ENCODE measurements at places on chromosomes 3 and 15.

DNA sequence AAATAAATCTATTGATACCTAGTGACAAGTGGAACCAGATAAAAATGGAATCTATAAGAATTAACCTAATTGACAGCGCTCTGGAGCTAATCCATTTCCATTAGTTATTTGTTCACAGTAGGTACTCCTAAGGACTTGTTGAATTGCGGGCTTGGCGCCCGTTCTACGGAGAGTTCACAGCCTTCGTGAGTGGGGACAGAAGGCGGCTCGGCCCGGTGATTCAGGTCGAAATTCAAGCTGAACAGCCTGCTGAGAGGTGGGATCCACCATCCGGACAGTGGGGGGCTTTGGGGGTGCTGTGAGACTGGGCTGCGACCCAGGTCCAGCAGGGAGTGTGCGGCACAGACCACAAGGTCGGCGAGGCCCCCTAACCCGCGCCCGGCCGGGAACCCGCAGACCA lies 779 bp upstream of the CTNNB1 start:
- no peak for DNase-seq

- DNase-seq = no peak
Observed at GRCh38 chr3:20099060-20099459, 58.8 kb downstream of the KAT2B start.

DNA sequence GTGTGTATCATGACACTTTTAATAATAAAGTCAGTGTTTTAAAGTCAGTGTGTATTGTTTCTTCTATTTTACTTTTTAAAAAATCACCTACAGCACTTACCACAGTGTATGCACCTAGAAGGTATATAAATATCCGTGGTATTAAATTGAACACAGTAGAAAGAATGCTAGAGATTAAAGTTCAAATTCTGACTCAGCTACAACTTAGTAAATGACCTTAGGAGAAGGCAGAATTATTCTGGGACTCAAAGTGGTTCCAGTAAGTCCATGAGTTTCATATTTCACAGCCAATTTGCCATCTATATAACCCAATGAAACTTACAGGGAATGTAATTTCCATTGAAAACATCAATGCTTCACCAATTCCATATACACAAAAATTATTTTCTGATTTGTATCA lies 52.7 kb upstream of the MAP4 start:
- DNase-seq = no peak

DNA sequence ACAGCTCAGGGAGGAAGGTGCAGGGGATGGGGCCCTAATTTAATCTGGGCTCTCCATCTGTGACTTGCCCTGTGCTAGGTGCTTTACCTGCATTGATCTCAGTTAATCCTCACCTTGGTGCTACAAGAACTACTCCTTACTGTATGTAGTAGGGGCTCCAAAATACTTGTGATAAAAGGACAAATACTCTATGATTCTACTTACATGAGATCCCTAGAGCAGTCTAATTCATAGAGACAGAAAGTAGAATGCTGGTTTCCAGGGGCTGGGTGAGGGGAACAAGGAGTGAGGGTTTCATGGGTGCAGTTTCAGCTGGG lies 67.2 kb downstream of the SLC6A1 start:
- DNase-seq = no peak

- no peak for DNase-seq
Observed at GRCh38 chr3:37940242-37940908, 50.2 kb upstream of the VILL start.

- no peak for DNase-seq
Observed at GRCh38 chr15:64443016-64443415, 17.4 kb upstream of the ZNF609 start.

DNA sequence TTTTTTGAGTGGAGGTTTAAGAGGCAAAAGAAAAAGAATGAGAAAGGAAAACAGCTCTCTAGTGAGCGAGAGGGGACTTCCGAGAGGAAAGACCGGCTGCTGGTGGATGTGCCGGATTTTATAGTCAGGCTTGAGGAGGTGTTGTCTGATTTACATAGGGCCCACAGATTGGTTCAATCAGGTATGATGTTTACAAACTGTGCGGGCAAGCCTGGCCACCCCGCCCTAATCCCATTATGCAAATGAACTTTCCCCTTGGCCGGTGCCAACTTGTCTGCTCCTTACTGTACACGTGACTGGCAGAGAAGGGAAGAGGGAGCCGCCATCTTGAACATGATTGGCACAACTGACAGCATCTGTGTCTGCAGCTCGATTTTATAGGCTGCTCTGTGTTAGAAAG lies 44.7 kb downstream of the FAM43A start:
- no peak for DNase-seq

DNA sequence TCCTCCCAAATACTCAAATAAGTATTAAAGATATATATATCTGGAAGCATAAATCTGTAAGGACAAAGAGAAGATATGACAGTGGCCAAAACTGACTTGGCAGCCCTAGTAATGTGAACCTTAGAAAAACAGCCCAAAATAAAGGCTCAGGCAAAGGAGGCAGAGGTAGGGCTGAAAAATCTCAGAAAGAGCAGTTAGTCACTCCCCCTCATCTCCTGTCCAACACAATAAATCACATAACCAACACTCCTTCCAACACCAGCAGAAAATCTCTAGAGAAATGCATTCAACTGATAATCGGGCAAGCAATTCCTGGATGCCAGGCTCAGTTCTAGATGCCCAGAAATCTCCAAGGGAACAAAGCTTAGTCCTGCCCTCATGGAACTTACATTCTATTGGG lies 22.1 kb upstream of the CHRM5 start:
- DNase-seq = no peak

DNA sequence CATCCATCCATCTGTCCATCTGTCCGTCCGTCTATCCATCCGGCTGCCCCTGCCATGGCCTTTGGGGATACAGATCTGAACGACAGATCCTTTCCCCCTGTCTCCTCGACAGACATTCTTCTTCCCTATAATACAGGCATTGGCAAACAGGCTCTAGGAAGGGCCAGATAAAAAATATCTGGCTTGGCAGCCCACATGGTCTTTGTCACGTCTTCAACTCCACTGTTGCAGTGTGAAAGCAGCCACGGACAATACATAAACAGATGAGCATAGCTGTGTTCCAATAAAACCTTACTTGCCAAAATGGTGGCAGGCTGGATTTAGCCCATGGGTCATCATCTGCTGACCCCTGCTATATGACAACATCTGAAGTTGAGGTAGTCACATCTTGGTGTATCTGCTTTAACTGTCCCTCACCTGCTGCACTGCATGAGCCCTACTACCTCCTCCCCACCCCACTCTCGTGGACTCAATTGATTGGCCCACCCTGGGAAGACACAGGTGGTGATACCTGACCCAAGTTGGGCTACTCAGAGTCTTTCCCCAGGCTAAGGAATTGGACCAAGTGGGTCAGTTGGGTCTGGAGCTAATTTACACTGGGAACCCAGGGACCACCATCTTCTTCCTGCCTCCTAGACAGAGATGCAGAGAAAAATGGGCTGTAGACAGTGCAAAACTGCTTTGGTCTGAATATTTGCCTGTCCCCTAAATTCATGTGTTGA lies 128.4 kb upstream of the SMAD3 start:
- no peak for DNase-seq

DNA sequence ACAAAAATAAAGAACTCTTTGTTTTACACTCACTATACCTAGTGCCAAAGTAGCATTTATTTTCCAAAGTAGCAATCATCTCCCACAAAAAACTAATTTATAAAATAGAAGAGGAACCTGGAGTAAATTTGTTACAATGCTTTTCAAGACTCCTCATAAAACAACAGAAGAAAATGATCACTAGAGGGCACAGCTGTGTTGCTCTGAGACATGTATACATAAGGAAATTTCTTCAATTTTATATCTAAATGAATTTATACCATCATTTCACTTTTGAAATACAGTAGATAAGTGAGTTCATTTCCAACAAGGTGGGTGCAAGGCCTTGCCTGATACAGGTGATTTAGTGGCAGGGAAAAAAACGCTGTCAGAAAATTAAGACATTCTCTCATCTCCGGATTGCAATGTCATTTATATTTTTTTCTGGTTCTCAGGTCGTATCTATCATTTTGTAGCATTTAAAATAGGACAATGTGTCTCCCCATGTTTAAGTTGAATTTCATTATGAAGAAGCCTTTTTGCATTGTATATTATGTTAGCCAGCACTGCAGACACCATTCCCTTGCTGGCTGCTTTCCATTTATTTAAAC lies 25.3 kb upstream of the ARHGEF26 start:
- no peak for DNase-seq

DNA sequence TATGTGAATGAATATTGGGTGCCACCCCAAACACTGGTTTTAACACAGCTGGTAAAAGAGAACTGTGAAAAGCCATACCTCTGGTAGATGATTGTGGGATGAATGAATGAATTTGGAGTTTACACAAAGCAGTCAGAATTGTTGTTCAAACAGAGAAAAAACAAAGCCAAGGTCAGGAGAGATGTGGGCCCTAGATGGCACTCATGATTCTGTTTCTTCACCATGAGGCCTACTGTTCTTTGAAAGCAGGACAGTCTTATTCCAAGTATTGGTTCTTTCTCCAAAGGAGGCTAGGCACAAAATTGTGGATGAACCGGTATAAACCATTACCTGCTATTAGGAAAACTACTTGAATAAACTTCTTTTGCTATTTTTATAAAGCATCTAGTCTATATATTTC lies 97.6 kb downstream of the SAMMSON start:
- DNase-seq = no peak

GRCh38 chr3:46713898-46714552 lies 3.6 kb downstream of the PRSS50 start:
- DNase-seq = no peak

DNA sequence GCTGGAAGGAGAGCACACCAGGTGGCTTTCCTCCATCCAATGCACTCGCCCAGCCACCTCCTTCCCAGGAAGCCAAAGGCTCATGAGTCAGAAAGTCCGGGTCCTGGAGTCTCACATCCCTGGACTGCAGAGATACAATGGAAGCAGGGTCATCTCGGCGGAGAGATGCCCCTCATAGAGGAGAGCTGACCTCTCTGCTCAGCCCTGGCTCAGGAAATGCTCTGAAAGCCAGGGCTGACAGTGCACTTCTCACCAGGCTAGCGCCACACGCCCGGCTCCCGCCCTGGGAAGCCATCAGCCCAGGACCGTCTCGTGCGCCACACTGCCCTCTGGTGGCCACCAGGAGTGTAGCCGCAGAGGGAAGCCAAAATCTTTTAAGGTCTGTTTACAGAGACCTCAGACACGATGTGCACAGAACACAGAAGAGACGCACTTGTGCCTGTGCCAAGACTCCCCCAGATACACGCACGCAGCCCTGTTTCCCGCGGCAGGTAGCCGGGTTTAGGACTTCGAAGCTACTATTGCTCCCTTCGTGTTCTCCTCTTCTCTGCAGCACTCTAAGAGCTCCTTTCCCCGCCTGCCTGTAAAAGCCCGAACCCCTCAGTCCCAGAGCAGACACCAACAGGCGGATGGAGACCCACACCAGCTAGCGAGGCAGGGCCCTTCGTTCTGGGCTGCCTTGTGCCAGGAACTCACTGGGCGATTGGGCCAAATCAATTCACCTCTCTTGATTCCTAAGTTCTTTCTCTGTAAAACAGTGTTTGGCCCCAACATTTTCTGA lies 9.7 kb downstream of the NTRK3 start:
- DNase-seq = peak; percentile 72

DNA sequence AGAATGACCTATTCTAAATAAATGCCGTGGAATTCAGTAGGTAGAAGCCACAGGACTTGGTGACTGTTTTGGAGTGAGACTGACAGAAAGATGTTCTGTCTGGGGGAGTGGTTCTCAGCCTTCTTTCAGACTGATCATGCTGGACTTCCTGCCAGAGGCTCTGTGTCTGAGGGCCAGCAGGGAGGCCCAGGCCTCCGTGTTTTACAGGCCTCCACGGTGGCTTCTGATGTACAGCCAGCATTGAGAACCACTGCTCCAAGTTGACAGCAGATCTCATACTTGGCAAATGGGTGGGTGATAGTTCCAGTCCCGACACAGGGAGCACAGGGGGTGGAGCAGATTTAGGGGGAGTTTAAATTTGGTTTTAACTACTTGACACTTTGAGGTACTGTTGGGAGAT lies 6.7 kb upstream of the PIGZ start:
- no peak for DNase-seq

DNA sequence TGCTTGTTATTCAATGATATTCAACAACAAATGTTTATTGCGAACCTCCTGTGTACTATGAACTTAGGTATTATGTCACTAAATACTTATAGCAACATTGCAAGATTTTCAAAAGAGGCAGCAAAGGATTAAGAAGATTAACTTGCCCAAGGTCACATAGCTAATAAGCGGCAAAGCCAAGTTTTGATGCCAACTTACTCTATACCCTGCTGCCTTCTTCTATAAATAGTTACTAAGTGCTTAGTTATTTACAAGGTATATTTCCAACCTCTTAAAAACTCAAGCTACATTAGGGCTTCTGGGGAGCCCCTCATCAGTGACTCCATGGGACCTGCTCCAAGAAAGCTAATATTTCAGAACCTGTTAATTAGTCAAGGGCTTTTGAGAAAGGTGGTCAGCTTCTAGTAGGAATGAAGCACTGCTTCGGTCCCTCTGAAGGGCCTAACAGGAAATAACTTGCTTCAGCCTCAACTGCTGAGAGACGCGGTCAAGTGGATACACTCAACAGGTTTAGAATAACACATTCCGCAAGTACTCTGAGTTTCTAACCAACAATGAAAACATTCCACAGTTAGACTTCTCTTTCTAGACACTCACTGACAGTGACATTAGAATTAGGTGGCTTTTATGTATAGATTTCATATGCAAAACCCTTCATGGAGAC lies 125.5 kb downstream of the DGKG start:
- no peak for DNase-seq

- no peak for DNase-seq
Observed at GRCh38 chr3:11661052-11661656, 17.4 kb upstream of the VGLL4 start.

GRCh38 chr3:61409638-61410037 lies 151.7 kb upstream of the PTPRG start:
- no peak for DNase-seq

DNA sequence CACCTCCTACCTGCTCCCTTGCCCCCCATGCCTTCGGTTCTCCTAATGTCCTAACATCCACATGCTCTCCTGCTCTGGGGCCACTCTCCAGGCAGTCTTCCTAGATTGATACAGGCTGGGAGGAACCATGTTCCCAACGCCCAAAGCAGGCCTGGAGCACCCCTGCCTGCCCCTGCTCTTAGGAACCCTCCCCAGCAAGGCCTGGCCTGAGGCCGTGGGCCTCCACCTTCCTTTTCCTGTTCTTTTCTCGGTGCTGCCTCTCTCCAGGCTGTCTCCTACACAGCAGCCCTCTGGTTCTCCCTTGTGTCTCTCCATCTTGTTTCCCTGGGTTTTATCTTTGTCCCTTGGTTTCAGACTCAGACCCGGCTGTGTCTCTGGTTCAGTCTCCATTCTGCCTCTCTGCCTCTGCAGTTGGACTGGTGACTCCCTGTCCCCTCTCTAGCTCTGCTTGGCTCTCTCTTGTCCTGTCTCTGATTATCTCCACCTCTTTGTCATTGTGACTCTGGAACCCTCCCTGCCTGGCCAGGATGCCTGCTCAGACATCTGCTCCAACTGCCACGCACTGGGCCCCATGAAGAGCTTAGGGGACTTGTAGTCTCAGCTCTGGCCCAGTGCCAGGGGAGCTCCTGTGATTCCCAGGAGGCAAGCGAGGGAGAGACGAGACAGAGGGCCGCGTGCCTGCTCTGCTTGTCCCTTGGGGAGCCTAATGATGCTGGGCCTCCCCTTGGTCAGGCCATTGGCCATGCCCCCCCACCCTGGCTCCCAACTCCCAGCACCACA lies 26.0 kb upstream of the RPL29 start:
- DNase-seq = no peak

GRCh38 chr15:47333734-47334133 lies 383.6 kb upstream of the SEMA6D start:
- no peak for DNase-seq

GRCh38 chr15:70882361-70882760 lies 9.9 kb downstream of the THAP10 start:
- DNase-seq = no peak
